ENCODE measurements at places on chromosomes 4 and X. TPM values are rescaled to one million over a fixed set of nuclear protein-coding genes. Genes with fewer than 3 reads are reported as not detected.

CRMP1 gene
- 3.4 TPM for total RNA-seq

POLN gene
- total RNA-seq, result 1.9 TPM

GRIA2 gene
- total RNA-seq, result 0.88 TPM

SHROOM4 gene
- total RNA-seq, result 1.7 TPM

RNF128 gene
- 9.5 TPM for total RNA-seq

RAB40A gene
- 0.09 TPM for total RNA-seq

ENPEP gene
- total RNA-seq, result 2.1 TPM

CXCL9 gene
- 0.87 TPM for total RNA-seq
